ENCODE measurements at places on chromosomes 2 and 18.

- no peak for DNase-seq
These were observed 145.6 kb upstream of the GPC1 start for GRCh38 chr2:240289701-240290431.

DNA sequence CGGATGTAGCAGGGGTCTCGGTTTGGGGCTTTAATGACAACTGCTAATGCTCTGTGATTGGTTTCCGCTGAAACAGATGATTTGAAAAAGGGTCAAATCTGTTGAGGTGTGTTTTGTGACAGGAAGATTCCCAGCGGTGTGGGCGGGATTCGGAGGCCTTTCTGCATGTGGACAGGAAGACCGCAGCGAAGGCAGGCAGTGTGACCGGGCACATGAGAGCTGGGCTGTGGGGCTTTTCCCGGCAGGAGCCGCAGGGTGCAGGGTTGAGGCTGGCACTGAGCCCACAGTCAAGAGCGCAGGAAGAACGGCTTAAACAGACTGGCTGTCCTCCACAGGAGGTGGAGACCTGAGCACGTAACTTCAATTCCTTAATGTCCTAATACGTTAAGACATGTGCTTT lies 180.0 kb upstream of the TPO start:
- no peak for DNase-seq

DNA sequence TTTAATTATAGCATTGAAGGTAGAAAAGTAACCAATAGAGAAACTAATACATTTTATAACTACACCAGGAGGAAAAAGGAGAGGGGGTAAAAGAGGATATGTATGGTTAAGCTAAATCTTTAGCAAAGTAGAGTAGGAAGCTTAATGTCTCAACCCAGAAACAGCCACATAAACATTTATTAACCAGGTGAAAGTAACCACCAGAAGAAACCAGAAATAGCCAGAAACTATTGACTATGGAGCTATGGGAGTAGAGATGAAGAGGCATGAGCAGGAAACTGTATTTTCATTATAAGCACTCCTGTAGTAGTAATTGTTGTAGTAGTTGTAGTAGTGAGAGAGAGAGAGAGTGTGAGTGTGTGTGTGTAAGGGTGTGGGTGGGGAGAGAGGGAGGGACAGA lies 617.5 kb upstream of the CHAC2 start:
- DNase-seq: no peak

DNA sequence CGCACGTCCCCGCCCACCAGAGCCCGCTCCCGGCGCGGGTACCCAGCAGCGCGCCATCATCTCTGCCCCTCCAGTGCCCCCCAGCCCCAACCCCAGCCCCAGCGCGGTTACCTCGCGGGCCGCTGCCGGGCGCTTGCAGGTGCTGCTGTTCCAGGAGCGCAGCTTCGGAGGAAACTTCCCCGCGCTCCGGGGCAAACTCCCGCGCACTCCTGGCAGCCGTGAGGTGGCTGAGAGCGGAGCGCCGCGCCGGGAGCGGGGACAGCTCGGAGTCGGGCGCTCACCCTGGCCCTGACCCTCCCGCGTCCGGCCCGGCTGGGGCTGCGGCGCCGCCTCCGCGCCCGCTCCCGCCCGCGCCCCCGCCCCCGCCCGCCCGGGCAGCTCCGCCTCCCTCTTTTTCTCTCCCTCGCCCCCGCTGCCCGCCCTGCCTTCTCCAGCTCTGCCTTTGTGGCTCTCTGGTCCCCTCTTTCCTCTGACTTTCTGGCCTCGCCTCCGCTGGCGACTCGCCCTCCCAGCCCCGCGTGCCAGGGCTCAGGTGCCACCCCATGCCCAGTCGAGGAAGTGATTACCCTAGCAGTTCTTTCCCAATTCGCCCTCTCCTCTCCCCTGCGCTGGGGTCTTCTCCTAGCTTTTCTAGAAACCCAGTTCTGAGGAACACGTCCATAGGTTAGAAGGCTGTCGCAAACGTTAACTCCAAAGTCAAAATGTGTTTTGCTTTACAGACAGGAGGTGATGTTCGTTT lies at the start of gene CHST9:
Gene CHST9 (minus strand): TSS at position 284 of the 739 bp plus-strand sequence. CDS start 42,499 bp downstream, outside the sequence.
- DNase-seq: no peak

DNA sequence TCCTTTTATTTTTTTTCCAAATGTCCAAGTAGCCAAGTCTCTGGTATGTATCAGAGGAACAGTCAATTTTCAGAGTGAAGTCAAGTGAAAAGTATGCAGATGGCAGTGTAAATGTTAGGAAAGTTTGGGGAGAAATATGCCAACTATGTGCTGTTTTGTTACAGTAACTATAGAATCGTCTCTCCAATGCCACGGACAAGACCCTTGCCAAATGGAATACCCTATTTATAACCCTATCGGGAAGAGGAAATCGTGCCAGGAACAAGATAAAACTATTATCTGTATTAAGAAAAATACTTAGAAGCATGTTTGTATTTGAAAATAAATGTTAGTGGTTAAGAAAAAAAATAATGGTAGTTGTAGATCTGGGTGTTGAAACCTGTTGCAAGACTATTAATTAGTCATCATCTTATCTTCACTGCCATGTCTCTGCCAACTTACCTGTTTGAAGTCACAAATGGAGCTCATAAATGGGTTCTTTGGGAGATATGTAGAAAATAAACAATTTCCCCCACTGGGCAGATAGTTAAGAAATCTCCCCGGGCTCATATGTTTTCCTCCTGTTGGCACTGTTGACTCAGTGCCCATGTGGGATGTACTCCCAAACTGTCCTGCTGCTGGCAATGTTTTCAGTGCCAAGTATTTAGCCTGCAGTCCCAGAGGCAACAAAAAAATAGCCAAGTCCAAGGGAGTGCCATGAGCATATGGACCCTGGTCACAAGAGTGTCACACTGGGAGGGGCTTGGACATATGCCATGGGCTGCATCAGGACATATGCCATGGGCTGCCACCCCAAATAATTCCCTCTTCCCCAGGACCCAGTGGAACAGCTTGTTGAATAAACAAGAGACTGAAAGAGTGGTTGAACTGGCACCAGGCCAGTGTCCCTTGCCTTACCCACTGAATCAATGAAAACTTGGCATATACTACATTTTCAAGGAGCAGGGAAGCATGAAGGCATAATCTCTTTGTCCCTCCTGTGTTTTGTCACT lies 366.9 kb downstream of the OSR1 start:
- DNase-seq: no peak

- DNase-seq: no peak
These were observed 146.0 kb upstream of the SOX11 start for GRCh38 chr2:5546181-5546580.

- DNase-seq: no peak
These were observed 1.7 kb downstream of the EGR4 start for GRCh38 chr2:73291461-73292315.

GRCh38 chr2:27549303-27549702 lies 33.5 kb upstream of the ZNF512 start:
- DNase-seq: no peak

GRCh38 chr2:235116885-235117492 lies 165.2 kb downstream of the SH3BP4 start:
- no peak for DNase-seq

GRCh38 chr2:7858624-7859023 lies 823.2 kb upstream of the ID2 start:
- DNase-seq: no peak

DNA sequence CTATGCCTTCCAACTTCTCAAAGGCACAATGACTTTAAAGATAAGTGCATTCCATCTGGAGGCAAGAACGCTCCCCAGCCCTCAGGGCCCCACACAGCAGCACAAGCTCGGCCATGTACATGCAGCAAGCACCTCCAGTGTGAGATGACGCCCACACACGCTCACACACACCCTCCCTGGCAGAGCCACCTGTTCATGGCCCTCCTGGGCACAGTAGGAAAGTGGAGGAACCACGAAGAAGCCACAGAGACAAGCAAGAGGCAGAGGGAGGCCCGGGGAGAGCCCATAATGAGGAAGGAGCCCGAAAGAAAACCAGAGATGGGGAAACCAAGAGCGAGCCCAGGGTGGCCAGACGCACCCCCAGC lies 21.7 kb downstream of the BIN1 start:
- no peak for DNase-seq

- DNase-seq: no peak
These were observed 64.0 kb upstream of the CABLES1 start for GRCh38 chr18:23071285-23071684.

DNA sequence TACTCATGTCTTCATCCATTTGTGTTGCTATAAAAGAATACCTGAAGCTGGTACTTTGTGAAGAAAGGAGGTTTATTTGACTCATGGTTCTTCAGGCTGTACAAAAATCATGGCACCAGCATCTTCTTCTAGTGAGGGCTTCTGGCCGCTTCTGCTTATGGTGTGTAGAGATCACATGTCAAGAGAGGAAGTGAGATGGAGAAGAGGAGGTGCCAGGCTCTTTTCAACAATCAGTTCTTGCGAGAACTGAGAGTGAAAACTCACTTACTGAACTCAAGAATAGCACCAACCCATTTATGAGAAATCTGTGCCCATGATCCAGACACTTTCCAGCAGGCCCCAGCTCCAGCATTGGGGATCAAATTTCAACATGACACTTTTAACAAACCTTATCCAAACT lies 30.0 kb upstream of the BARD1 start:
- DNase-seq: no peak

DNA sequence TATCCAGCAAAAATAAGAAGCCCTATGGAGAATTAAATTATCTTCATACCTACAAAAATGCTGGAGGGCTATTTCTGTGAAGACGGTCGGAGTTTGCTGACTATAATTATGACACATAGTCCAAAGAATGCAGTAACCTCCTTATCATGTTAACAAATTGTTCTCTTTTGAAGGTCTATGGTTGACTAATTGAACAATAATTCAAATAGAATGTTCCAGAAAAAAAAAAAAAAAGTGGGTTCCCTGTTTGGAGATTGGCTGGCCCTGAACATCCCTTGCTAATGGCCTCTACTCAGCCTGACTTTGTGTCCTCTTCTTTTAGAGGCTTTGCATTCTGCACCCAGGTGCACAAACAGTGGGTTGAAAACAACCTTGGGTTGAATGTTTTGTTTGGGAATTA lies 82.8 kb upstream of the CCBE1 start:
- no peak for DNase-seq

DNA sequence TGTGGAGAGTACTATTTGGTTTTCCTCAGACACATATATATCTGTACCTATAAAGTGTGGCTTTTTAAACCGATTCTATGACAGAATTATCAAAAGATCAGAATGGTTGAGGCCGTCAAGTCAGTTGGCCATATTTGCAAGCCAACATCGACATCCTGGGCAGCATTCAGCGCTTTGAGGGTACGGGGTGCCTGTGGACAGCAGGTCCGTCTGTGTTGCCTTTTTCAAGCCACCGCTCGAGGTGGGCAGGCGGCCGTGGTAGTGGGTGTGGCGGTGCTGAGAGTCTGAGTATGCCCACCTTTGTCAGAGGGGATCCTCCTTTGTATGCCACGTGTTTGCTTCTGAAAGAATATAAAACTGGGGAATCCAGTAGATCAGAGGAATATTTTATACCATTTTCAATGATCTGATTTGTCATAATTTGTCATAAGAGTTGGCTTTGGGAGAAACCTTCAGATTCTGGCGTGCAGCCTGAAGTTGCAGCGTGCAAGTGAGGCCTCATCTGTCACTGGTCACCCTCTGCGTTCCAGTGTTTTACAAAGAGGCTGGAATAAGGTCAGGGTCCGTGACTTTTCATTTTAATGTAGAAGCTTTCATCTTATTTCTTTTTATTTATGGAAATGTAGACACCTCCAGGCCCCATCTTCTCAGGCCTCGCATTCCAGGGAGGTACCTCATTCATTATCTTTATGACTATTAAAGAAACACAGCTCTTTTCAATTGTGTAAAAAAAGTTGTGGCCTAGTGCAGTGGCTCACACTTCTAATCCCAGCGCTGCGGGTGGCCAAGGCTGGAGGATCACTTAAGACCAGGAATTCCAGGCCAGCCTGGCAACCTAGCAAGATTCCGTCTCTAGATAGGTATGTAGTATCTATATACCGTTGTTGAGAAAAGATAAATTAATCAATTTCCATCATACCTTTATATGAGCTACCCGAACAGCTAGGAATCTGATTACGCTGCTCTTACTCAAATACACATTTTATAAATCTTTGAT lies 37.8 kb upstream of the RBM44 start:
- no peak for DNase-seq

DNA sequence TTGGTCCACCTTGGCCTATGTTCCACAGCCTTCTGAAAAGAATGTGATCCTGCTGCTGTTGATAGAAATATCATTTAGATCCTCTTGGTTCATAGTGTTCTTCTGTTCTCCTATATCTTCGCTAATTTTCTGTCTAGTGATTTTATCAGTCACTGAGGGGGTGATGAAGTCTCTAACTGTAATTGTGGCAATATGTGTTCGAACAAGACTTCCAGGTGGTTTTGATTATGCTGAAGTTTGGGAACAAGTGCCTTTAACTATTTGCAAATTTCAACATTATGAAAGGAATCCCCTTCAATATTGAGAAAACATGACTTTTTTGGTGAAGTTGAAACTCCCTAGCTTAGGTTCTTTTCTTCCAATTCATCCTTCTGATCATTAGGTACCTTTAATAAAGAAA lies 140.4 kb downstream of the MTX2 start:
- DNase-seq: no peak

GRCh38 chr18:2459886-2460285 lies 111.4 kb downstream of the METTL4 start:
- no peak for DNase-seq

DNA sequence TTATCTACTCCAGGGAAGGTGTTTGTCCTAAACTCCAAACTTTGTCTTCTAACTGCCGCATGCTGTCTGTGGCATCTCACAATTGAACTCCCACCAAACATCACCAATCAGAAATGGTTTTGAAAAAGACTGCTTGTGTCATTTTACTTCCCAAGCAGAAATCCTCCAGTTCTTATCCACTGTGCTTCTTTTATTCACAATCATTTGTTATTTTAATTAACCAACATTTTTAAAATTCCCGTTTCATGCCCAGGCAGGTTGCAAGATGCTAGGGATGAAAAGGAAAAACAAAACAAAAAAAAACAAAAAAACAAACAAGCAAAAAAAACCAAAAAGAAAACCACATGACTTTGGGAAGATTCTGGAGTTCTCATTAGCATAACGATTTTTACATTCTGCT lies 63.5 kb upstream of the RAB27B start:
- DNase-seq: no peak

- DNase-seq: no peak
These were observed 114.7 kb upstream of the CYP1B1 start for GRCh38 chr2:38190542-38191218.

GRCh38 chr18:3664563-3665178 lies 214.7 kb downstream of the TGIF1 start:
- DNase-seq: no peak

- DNase-seq: peak; percentile 51
These were observed 211.5 kb downstream of the IKZF2 start for GRCh38 chr2:212939777-212940531.

GRCh38 chr2:57796527-57796926 lies 250.1 kb upstream of the VRK2 start:
- no peak for DNase-seq

- DNase-seq: no peak
These were observed 71.8 kb downstream of the ID2 start for GRCh38 chr2:8753609-8754008.
